ENCODE measurements at places on chromosomes 11 and 22.

DNA sequence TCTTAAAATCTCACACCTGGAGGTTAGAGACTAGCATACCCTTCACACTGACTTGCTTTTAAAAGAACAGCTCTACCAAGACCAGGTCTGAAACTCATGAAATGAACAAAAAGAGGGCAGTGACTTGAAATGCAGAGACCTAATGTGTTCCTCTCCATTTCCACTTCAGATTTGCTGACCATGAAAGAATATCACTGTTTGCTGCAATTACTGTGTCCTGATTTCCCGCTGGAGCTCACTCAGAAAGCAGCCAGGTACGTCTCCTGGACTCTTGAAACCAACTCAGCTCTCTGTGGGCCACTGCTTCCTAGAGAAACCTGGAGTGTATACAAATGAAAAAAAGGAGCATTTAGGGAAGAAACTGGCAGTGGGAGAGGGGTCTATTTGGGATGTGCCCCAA, 39.2 kb downstream of the ARFGAP2 start:
- no peak for DNase-seq

DNA sequence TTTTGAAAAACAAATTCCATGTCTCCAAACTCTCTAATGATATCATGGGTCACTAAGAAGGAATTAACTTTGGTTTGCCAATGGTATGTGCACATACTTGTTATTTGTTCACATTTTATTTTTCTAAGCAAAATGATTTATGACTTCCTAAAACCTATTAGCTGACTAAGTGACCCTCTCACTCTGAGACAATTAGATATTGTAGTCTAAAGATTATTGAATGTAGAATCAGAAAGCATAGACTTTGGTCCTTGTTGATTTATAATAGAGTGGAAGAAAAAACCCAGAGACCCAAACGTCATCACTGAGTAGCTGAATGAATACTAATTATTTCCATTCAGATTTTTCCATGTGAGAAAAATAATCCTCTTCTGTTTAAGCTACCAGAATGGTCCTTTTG, 243.5 kb upstream of the ANO3 start:
- no peak for DNase-seq

- no peak for DNase-seq
These were observed 229.7 kb downstream of the FAM76B start for GRCh38 chr11:95559899-95560298.

DNA sequence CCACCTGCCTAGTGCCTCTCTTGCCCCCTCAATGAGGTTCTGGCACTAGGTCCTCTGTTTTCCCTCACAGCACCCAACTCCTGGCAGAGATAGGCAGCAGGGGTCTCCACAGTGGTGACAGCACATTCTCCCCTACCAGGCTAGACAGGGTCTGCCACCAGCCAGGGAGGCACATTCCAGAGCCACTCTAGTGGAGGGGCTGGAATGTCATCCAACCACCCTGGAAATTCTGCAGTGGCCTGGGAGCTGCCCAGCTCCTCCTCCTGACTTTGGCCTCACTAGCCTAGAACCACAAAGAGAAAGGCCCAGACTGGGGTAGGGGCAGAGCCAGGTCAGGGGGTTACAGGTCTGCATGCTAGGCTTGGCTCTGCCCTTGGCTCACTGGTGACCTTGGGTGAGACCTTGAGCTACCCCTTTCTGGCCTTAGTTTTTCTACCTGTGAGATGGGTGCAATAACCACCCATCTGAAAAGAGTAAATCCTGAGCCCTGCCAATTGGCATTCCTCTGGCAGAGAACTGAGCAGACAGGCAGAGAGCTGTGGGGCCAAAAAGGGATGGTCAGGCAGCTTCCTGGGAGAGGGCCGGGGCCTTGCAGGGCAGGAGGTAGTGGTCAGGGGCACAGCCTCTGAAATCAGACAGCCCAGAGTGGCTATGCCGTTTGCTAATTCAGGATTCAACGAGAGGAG, 7.1 kb downstream of the P2RY2 start:
- no peak for DNase-seq

- DNase-seq = no peak
These were observed 138.4 kb upstream of the DDI1 start for GRCh38 chr11:103898065-103898464.

GRCh38 chr11:6927030-6927617, 898 bp downstream of the ZNF215 start:
- no peak for DNase-seq

DNA sequence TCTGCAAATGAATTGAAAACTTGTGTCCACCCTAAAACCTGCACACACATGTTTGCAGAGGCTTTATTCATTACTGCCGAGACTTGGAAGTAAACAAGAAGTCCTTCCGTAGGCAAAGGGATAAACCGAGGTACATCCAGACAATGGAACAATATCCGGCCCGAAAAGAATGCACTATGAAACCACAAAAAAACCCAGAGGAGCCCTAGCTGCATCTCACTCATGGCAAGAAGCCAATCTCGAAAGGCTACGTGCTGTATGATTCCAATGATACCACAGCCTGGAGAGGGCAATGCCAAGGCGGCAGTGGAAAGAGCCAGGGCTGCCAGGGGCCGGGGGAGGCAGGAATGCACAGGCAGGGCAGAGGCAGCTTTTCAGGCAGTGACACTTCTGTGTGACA, 3.2 kb upstream of the MRPL23 start:
- DNase-seq = no peak

- DNase-seq = no peak
These were observed 110.9 kb upstream of the GRK3 start for GRCh38 chr22:25453557-25453956.

DNA sequence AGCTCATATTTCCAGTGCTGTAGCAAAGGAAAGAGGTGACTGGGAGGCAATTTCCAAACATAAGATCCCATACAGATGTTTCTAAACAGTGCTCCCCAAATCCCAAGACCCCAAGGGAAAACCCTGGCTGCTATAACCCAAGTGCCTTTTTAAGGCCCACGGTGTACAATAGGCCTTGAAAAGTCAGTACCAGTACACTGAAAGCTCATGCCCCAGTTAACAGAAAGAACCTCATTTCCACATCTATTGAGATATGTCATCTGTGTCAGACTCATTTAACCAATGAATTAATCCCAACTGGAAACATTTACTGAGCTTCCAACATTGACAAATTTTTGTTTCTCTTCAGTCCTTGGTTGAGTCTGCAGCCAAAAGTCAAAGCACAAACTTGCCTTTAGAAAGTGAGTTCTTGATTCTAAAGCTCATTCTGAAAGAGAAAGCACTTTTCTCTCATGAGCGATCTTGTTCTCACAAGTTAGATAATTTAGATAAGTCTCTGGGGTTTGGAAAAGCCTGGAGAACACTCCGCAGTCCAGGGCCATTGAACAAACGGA, 239.8 kb upstream of the ARHGAP20 start:
- DNase-seq = no peak

DNA sequence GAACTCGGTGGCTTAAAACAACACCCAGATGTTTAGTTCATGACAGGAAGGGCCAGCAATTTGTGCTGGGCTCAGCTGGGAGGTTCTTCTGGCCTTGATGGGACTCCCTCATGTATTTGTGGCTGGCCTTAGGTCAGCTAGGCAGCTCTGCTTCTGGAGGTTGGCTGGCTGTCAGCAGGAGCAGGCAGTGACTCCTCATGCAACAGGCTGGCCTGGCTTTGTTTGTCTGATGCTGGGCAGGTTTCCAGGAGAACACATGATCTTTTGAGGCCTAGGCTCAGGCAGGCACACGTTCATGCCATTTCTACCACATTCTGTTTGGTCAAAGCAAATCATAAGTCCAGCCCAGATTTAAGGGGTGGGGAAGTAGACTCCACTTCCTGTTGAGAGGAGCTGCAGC, 571.2 kb downstream of the TBC1D22A start:
- DNase-seq = no peak

DNA sequence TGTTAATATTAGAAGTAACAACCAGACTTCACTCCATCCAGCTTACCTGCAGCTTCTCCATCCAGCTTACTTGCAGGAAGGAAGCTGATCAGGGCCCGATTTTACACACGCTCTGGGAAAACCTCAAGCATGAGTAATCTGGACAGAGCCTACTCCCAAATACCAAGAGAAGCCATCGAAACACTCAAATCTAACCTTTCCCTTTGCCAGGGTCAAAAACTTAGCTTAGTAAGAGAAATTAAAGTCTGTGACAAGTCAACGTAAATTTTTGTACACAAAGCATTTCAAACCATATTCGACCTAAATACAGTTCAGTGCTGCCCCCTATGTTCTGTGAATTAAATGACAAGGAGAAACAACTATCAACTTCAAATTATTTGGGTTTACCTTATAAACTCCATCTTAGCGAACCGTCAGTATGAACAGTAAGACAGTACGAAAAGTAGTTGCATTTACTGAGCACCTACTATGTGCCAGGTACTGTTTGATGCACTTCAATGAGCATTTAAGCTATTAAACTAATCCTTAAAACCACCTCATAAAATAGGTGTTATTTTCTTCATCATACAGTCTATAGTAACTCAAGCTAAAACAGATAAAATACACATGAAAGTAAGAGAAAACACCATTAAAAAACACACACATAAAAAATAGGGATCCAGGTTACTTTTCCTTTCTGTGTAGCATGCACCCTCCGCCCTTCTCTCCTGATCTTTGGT, 36.9 kb downstream of the ARFGAP3 start:
- DNase-seq = no peak

- DNase-seq = no peak
These were observed 24.0 kb downstream of the MARK2 start for GRCh38 chr11:63862923-63863322.

- no peak for DNase-seq
These were observed 214.5 kb upstream of the UBASH3B start for GRCh38 chr11:122440811-122441665.

- DNase-seq = no peak
These were observed 5.2 kb downstream of the TAF1D start for GRCh38 chr11:93736129-93736528.
